ENCODE measurements at places on chromosomes 16 and 17.

GRCh38 chr17:51118330-51119195 is 2.1 kb downstream of the SPAG9 start:
- DNase-seq, result peak; percentile 39

GRCh38 chr17:64092113-64092512 is 37.8 kb downstream of the ERN1 start:
- DNase-seq, result no peak

DNA sequence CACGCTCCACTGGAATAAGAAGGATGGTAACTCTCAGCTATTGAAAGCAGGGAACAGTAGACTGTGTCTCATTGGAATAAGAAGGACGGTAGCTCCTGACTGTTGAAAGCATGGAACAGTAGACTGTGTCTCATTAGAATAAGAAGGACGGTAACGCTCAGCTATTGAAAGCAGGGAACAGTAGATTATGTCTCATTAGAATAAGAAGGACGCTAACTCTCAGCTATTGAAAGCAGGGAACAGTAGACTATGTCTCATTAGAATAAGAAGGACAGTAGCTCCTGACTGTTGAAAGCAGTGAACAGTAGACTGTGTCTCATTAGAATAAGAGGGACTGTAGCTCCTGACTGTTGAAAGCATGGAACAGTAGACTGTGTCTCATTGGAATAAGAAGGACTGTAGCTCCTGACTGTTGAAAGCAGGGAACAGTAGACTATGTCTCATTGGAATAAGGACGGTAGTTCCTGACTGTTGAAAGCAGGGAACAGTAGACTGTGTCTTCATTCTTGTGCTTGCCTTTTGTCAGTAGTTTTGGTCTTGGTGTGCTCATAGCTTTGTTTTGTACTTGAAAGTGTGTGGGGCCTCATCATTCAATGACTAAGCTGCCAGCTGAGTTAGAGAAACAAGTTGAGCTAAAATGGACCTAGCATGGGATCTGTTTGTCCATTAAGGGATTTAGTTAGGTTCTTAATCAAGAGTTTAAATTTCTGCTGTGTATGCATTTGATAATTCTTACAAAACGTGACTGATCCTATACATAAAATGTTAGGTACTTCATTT is 58.5 kb downstream of the BANP start:
- DNase-seq, result no peak

- DNase-seq, result no peak
Observed at GRCh38 chr17:68238871-68239253, 9.0 kb upstream of the AMZ2 start.

DNA sequence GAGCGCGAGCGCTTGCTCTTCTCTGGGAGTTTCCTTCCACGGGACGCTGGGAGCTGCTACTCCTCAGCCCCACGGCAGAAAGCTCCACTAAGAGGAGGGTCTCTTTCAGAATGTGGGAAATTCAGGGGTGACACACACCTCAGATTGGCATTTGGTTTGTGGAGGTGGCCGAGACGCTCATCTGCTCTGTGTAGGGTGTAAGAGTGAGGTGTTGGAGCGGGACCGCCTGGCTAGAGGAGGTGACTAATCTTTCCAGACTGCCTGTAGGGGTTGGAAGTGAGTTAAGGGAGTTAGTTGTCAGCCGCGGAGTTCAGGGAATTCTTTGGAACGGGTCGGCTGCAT is 735 bp downstream of the PSMD11 start:
- peak; percentile 28 for DNase-seq

- no peak for DNase-seq
Observed at GRCh38 chr17:2954898-2955445, 108.4 kb downstream of the OR1D5 start.

DNA sequence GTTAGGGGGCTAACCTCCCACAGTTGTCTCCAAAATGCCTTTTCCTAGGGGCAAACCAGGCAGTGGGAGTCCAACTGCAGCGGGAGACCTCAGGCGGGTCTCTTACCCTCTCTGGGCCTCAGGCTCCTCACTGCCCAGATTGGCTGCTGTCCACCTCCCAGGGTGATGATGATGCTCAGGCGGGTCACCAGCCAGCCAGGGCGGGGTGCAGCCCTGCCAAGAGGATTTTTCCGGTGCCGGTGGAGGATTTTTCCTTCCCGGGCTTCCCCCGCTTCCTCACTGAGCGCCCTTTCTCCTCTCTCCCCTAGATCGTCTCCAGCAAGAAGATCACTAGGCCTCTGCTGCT is 22.8 kb downstream of the CPNE2 start:
- no peak for DNase-seq

GRCh38 chr16:89586853-89587252 is 11.3 kb downstream of the CPNE7 start:
- no peak for DNase-seq

DNA sequence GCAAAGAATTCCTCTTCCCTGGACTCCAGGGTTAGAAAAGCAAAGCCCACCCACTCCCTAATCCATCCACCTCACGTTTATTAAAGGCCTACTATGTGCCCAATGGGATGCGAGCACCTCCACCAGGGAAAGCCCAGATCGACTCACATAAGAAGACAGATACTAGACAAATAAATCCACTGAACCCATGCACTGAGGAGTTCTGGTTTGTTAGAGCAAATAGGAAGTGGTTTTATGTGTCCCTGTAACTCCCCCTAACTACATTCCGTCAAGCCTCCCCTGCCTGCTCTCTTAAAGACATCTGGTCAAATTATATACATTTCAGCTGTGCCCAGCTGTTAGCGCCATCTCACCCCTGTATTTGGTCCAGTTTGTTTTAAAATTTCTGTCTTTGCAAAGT is 218.5 kb upstream of the RPL38 start:
- no peak for DNase-seq

DNA sequence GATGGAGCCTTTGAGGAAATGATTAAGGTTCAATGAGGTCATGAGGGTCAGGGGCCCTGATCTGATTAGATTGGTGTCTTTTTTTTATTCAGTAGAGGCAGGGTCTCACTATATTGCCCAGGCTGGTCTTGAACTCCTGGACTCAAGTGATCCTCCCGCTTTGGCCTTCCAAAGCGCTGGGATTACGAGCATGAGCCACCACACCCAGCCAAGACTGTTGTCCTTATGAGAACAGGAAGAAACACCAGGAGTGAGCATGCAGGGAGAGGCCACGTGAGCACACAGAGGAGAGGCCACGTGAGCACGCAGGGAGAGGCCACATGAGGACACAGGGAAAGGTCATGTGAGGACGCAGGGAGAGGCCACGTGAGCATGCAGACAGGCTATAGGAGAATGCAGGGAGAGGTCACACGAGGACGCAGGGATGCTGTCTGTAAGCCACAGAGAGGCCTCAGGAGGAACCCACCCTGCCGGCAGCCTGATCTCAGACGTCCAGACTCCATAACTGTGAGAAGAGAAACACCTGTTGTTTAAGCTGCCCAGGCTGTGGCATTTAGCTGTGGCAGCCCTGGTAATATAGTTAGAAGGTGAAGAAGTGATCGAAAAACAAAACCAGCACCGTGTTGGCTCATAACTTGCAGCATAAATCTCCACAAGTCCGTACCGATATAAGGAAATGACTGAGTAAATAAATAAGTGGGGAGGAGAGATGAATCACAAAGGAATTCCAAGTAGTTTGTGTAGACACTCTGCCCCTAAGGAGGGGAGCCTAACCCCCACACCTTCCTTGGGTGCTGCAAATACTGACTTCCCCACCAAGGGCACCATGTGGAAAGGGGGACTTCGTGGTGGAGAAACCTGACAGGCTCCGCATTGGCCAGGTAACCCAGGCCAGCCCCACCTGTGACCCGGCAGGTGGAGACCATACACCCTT is 14.6 kb upstream of the CSNK1D start:
- DNase-seq, result no peak

All from tibial artery (tissue), 4 donors.